Pancreas (tissue), 10 donors: ENCODE measurements at places on chromosomes 7 and 10.

DNA sequence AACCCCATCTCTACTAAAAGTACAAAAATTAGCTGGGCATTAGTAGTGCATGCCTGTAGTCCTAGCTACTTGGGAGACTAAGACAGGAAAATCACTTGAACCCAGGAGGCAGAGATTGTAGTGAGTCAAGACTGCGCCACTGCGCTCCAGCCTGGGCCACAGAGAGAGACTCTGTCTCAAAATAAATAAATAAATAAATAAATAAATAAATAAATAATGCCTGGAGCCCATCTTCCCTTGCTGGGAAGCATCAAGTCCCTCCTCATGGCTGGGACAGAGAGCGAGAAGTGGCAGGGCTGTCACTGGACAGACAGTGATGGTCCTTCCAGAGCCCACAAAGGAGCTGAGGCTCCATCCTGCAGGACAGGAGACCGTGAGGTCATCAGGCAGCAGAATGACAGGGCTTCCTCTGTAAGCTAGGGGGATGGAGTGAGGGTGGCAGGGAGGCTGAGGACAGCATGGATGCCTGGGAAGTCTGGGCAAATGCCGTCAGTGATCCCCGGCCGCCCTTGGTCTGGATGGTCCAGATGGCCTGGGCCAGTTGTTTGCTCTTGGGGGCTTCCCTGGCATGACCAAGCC is 36.4 kb upstream of the ELN start:
- H3K4me3 ChIP-seq, result no peak overlapping the region
- H3K27me3 ChIP-seq, result no peaks in the 10 kb centered on the region
- no peaks in the 10 kb centered on the region for H3K36me3 ChIP-seq
- H3K4me1 ChIP-seq, result no peaks in the 10 kb centered on the region
- H3K27ac ChIP-seq, result no peak overlapping the region

DNA sequence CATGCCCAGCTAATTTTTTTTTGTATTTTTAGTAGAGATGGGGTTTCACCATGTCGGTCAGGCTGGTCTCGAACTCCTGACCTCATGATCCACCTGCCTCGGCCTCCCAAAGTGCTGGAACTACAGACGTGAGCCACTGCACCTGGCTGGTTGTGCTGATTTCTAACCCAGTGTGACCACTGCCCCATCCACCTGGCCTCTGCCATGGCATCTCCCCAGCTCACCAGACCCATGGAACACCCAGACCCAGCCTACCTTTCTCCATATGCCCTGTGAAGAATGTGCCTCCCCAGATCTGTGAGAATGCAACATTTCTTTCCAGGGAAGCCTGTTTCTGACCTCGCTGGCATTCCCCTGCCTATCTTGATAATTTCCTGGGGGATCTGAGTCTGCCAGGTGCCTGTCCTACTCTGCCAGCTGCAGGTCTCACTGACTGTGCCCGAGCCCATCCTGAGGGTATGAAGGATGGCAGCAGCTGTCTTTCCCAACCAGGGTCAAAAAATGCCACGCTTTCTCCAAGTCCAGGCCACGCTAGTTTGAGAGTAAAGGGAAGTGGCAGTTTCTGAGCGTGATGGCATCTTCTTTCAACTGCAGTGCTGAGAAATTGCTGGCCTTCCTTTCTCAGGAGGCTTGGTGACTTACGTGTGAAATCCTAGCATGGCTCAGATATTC is 324.4 kb upstream of the ZNF32 start:
- H3K4me3 ChIP-seq, result no peak overlapping the region
- no peaks in the 10 kb centered on the region for H3K36me3 ChIP-seq

DNA sequence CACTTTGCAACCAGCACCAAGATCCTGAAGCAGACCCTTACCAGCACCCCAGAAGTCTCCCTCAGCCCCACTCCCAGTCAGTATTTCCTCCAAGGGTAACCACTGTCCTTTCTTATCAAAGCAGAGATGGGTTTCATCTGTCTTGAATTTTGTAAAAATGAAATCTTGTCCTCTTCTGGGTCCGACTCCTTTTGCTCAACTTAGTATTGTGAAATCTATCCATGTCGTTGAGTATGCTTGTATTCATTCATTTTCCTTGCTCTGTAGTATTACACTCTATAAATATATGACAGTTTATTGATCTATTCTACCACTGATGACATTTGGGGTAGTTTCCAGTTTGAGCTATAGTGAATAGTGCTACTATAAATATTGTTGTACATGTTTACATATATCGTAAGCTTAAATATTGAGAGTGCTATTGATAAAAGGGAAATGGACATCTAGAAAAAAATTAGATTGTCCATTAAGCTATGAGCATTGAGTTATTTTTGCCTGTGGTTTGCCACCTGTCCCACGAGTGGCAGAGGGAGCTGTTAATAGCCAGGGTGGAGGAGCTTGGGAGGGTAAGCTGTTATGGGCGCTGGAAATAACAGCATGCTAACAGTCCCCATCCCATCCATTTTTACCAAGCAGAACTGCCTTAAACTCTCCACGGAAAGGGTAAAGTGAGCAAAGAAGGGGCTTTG is 36.5 kb downstream of the AIFM2 start:
- H3K4me1 ChIP-seq, result no peaks in the 10 kb centered on the region
- DNase-seq, result no peak
- no peak overlapping the region for H3K4me3 ChIP-seq
- H3K36me3 ChIP-seq, result peaks cover 16% of the 10 kb centered on the region
- no peak overlapping the region for H3K27ac ChIP-seq

DNA sequence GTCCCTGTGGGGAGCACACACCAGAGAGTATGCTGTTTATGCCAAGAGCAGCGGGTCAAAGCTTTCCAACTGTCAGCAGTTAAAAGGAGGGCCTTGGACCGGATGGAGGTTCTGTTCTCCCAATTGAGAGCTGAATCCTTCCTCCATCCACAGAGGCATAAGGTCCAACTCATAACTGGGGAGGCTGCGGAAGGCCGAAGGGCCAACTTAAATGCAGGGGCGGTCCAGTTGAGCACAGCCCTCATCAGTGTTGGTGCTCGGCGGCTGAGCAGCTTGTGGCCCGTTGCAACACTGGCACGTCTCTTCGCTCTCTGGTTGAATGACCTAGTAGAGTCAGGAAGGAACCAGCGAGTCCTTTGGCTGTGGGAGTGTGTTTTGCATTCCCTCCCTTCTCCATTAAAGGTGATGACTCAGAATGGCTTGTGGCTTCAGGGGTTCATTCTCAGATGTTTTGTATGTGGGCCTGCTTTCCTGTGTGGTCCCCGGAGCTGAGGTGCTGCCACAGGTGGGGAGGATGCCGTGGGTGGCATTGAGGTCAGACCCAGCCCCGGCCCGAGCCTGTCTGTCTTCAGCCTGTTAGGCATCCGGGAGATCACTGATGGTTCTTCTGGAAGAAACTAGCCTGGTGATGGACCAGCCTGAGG is 44.8 kb upstream of the DMBT1 start:
- H3K4me1 ChIP-seq, result no peaks in the 10 kb centered on the region
- no peaks in the 10 kb centered on the region for H3K27me3 ChIP-seq
- H3K27ac ChIP-seq, result no peak overlapping the region
- no peaks in the 10 kb centered on the region for H3K36me3 ChIP-seq
- no peak overlapping the region for H3K4me3 ChIP-seq

GRCh38 chr7:148042935-148043631 is 547.5 kb upstream of the C7orf33 start:
- no peak for DNase-seq
- H3K36me3 ChIP-seq, result no peaks in the 10 kb centered on the region
- H3K4me1 ChIP-seq, result no peaks in the 10 kb centered on the region
- H3K27ac ChIP-seq, result no peak overlapping the region

- H3K4me1 ChIP-seq, result no peaks in the 10 kb centered on the region
- H3K27ac ChIP-seq, result no peak overlapping the region
- DNase-seq, result no peak
- H3K4me3 ChIP-seq, result no peak overlapping the region
- no peaks in the 10 kb centered on the region for H3K36me3 ChIP-seq
These were observed 71.4 kb downstream of the ELMO1 start for GRCh38 chr7:37377231-37377630.

DNA sequence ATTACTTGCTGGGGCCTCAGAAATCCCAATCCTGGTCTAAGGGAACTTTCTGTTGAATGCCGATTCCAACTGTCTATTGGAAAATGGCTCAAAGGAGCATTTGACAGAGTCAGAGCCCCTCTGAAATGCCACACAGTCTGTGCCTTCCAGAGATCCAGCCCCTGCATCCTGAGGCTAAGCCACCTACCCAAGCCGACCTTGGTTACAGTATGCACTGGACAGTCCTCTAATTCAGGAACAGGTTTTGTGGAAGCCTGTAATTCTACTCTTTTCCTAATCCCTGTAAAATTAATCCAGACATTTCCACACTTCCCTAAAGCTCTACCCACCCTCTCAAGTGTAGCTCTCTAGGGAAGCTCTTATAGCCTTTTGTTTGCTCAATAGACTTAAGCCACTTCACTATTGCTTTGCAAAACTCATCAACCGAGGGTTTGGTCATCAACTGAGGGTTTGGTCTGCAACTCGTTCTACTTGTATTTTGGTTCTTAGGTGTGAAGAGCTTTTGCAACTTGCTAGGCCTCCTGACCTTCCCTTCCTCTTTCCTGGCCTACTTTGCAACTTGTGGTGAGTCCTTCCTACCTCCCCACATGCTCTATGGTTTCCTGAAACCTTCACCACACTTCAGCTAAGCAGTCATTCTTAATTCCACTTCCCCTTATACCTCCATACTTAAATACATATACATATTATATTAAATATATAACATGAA is 364.8 kb downstream of the SFMBT2 start:
- H3K4me1 ChIP-seq, result no peaks in the 10 kb centered on the region
- no peak for DNase-seq

DNA sequence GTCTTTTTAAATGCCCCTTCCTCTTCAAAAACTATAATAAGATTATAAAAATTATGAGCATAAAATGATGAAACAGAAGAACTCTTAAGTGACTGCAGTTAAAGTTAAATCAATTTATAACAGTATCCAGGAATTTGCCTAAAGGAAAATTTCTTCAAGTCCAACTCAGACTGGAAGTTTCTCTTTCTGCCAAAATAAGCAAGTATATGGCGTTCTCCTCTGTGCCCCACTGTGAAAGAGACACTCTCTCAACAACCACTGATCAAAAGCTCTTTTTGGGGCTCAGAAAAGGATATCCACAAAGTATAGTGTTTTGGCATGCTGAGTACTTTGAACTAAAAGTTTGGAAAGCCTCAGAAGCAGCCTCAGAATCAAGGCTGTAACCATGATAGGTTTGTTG is 139.9 kb downstream of the SKIDA1 start:
- H3K4me1 ChIP-seq, result no peaks in the 10 kb centered on the region
- H3K4me3 ChIP-seq, result no peak overlapping the region

DNA sequence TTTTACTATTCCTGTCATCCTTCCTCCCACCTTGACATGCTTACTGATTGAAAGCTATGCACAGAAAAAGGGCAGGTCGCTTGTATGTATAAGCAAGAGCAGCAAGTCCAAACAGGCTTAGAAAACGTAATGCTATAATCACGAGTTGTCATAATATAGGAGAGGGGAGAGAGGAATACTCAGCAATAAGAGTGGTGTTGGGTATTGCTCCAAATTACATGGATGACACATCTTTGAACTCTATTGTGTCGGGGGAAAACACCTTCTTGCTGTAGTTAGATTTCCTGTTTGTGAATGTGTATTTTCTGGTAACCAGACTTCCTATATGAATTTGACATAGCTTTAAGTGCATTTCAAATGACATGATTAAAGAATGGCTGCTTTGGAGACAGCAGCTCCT is 7.5 kb downstream of the MET start:
- no peak for DNase-seq
- no peaks in the 10 kb centered on the region for H3K4me1 ChIP-seq
- no peaks in the 10 kb centered on the region for H3K27me3 ChIP-seq
- no peak overlapping the region for H3K4me3 ChIP-seq
- H3K27ac ChIP-seq, result no peak overlapping the region
- H3K36me3 ChIP-seq, result no peaks in the 10 kb centered on the region

DNA sequence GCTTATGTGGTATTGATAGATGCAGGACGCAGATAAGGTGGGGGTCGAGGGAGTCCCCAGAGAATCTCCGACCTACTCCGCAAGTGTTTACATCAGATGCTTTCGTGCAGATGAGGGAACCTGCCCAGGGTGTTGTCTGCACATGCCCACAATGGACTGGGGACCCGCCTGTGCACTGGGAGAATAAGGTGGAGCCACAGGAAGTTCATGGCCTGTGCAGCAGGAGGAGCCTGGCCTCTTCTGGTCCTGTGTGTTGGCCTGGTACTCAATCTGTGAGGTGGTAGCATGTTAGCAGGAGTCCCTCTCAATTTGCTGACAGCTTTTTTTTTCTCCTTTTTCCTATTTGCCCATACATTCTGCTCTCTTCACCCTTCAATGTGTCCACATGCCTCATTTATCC is 54.1 kb upstream of the AKR1C1 start:
- DNase-seq, result no peak
- H3K27ac ChIP-seq, result no peak overlapping the region
- H3K36me3 ChIP-seq, result no peaks in the 10 kb centered on the region
- no peaks in the 10 kb centered on the region for H3K27me3 ChIP-seq
- peaks cover 7% of the 10 kb centered on the region for H3K4me1 ChIP-seq
- H3K4me3 ChIP-seq, result no peak overlapping the region

GRCh38 chr7:14236834-14237233 is 247.4 kb upstream of the ETV1 start:
- DNase-seq, result no peak
- no peaks in the 10 kb centered on the region for H3K36me3 ChIP-seq
- H3K27me3 ChIP-seq, result no peaks in the 10 kb centered on the region
- H3K4me3 ChIP-seq, result no peak overlapping the region
- H3K4me1 ChIP-seq, result no peaks in the 10 kb centered on the region

DNA sequence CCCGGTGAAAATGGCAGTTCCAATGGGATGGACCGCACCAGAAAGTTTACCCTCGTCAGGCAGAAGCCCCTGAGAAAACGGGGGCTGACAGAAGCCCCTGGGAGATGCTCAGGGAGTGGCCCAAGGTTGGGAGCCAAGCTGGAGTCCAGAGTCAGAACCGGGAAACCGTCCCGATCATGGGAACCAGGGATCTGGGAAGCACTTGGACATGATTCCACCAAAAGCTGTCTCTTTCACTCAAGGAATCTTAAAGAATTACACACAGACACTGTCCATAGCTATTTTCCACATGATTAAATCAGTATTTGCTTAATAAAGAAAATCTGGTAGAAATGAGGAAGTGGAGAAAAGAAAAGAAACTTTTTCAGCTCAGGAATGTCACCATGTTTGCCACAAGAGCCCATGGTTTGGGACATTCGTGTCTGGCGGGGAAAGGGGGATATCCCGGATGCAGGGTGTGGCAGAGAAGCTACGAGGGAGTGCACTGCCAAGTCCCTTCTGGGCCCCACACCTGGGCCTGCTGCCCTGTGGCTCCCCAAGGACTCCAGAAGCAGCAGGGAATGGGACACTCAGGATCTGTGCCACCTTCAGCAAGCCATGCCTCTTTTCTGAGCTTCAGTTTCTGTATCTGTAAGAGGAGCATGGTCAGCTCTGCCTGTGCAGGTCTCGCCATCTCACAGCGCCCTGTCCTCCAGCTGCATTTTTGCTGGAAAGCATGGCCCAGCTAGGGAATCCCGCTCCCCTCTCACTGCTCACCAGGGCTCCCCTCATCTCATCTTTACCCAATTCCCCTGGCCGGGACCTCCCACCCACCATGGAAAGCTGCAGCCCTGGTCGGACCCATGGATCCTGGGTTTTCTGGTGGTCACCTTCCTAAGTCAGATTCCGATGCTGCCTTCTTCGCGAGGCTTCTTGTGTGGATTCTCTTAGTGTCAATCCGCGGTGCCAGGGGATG is 225.1 kb upstream of the GRB10 start:
- no peaks in the 10 kb centered on the region for H3K4me1 ChIP-seq
- no peaks in the 10 kb centered on the region for H3K36me3 ChIP-seq
- DNase-seq, result no peak
- no peak overlapping the region for H3K27ac ChIP-seq
- H3K27me3 ChIP-seq, result no peaks in the 10 kb centered on the region

- H3K27ac ChIP-seq, result no peak overlapping the region
- no peaks in the 10 kb centered on the region for H3K4me1 ChIP-seq
- no peaks in the 10 kb centered on the region for H3K27me3 ChIP-seq
- no peak overlapping the region for H3K4me3 ChIP-seq
- H3K36me3 ChIP-seq, result no peaks in the 10 kb centered on the region
- DNase-seq, result no peak
These were observed 29.5 kb downstream of the MDH2 start for GRCh38 chr7:76077435-76077834.
